SIG-M5 (cell line): ENCODE measurements at places on chromosomes 4 and X.

DNA sequence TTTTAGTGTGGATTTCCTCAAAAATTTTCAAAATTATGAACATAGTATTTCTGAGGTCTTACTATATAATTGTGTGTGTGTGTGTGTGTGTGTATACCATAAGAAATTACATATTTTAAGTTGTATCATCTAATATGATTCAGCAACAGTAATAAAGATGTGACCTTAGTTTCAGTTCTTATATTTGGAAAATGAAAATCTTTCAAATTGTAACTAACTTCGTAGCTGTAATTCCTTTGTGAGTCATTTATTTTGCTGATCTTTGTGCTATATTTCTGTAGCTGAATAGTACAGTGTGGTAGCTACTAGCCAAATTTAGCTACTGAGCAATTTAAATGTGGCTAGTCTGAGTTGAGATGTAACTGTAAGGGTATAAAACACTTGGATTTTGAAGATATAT lies 116.4 kb downstream of the RAP1GDS1 start:
- DNase-seq, result no peak

DNA sequence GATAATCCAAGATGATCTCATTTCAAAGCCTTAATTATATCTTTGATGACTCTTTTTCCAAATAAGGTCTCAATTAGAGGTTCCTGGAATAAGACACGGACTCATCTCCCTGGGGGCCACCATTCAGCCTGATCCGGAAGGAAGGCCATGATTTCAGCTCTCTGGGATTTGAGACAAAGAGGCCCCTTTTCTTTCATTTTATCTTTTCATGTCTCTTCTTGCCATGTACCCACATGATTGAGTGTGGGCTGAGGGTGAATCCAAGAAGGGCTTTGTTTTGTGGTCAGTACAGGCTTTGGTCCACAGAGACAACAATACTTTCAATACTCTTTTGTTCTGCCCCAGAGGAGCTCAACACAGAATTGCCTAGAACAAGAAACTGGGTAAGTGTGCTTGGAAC lies 261.2 kb downstream of the TRIML1 start:
- DNase-seq, result no peak

DNA sequence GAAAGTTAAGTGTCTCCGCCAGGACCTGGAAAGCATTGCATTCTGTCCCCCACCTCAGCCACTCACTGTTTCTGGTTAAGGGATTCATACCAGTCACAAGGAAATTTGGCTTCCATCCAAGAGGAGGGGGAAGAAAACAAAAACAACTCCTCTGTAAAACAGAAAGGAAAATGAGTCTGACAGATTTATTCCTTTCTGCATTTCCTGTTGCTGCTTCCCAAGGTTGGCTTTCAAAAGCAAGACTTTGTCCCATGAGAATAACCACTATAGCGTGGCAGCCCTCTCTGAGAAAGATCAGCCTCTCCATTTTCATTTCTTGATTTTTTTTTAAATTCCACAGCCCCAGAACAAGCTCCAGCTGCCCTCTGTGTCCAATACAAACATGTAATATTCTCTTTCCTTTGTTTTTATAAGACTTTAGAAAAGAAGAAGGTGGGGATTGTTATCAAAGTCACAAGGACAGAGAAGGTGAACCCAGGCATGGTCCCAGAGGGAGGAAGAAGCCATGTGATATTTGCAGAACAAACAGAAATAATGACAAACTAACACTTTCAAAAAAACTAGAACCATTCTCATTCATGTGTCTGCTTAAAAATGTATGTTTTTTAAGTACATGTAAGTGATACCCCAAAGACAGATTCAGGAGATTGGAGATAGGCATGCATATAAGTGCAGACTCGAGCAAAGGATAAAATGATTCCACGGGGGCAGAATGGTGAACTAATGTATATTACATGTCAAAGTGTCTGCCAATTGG lies 90.7 kb upstream of the DCLK2 start:
- no peak for DNase-seq

- no peak for DNase-seq
These were observed 221.2 kb upstream of the MID1 start for GRCh38 chrX:10841579-10841978.

- DNase-seq, result no peak
These were observed 2.4 kb downstream of the HADH start for GRCh38 chr4:107991945-107992630.
